ENCODE measurements at places on chromosomes 12 and 14.

DNA sequence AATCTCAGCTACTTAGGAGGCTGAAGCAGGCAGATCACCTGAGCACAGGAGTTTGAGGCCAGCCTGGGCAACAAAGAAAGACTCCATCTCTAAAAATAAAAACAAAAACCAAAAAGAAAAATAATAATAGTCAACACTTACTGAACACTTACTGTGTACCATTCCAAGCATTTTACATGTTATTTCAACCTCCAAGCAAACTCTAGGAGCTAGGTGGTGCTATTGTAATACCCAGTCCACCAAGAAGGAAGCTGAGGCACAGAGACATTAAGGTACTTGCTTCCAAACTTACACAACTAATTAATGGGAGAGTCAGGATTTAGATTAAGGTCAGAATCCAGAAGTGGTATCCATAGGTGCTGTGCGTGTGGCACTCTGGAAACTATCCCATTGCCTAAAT lies 13.7 kb upstream of the OR6J1 start:
- DNase-seq: no peak

DNA sequence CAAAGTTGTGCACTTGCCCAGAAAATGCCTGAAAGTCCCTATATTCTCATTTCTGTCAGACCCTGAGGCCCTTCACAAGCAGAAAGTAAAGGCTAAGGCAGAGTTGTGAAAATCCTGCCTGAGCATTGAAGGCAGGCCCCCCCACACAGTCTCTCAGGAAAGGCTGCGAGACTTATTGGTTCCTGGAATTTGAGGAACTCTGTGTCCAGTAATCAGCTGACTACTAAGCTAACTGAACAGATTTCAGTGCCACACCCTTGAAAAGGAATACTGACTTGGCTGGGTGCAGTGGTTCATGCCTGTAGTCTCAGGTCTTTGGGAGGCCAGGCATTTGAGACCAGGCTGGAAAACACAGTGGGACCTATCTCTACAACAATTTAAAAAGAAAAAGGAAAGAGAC lies 21.1 kb upstream of the PPP2R5E start:
- DNase-seq: no peak

DNA sequence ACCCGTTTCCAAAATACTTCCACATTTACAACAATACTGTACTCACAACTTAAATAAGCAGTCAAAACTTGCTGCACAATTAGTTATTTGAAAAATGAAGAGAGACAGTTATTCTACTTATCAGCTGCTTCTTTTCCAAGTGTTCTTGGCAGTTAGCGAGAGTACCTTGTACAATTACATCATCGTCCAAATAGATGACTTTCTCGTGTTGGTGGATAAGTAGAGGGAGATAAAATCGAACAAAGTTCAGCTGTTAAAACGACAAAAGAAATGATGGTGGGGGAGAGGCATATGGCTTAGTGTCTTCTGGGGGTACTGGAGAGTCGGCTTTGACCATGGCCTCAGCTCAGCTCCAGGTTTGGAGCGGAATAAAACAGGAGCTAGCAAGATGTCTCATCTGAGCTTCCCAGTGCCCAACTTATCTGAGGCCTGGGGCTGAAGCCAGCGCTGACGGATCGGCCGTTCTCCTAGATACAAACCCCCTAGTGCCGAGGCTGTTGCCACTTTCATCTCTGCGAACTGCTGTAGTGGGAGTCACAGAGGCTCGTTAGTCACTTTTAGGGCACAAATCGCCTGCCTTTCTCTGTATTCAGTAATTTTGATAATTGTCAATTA lies 31.7 kb downstream of the TDG start:
- no peak for DNase-seq

DNA sequence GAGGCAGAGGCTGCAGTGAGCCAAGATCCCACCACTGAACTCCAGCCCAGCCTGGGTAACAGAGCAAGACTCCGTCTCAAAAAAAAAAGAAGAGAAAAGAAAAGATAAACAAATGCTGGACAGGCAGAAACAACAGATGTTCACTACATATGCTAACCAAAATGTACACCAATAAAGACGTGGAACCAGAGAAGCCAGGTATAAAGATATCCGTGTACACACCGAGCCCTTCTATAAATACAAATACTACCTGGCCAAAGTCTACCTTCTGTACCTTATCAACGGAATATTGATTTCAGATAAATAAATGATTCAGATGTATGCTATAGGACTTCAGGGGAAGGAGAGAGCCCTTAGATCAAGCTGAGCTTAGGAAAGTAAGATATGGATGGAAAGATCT lies 10.8 kb upstream of the KRT8 start:
- DNase-seq: no peak

DNA sequence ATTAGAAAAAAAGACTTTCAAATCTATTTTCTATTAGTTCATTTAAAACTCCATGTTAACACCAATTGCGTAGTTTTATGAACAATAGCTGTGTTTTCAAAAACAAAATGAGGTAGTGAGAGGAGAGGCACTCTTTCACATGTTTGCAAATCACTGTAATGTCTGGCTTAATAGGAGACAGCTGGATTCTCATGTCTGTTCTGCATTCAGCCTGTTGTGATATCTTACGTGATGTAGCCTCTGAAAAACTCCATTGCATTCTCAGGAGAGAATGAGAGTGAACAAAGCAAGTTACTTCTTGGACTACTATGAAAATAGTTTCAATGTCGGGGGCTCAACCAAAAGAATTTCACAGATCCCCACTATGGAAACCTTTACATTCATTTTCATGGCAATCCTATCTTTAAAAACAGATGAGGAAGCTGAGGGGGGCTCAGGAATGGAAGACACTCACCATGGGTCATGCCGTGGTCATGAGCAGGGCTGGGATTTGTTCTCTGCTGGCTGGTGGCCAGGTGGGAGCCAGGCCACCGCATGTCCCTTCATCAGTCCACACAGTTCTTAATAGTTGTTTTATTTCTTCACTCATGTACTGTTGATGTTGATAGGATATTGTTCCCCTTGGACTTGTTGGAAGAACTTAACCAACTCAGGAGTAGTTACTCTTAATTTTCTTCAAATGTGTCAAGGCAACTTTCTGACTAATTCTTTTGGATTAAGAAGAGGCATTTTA lies 346.2 kb upstream of the FAR2 start:
- no peak for DNase-seq
